ENCODE measurements at places on chromosomes 4 and X. TPM values are rescaled to one million over a fixed set of nuclear protein-coding genes. Genes with fewer than 3 reads are reported as not detected.

DNA sequence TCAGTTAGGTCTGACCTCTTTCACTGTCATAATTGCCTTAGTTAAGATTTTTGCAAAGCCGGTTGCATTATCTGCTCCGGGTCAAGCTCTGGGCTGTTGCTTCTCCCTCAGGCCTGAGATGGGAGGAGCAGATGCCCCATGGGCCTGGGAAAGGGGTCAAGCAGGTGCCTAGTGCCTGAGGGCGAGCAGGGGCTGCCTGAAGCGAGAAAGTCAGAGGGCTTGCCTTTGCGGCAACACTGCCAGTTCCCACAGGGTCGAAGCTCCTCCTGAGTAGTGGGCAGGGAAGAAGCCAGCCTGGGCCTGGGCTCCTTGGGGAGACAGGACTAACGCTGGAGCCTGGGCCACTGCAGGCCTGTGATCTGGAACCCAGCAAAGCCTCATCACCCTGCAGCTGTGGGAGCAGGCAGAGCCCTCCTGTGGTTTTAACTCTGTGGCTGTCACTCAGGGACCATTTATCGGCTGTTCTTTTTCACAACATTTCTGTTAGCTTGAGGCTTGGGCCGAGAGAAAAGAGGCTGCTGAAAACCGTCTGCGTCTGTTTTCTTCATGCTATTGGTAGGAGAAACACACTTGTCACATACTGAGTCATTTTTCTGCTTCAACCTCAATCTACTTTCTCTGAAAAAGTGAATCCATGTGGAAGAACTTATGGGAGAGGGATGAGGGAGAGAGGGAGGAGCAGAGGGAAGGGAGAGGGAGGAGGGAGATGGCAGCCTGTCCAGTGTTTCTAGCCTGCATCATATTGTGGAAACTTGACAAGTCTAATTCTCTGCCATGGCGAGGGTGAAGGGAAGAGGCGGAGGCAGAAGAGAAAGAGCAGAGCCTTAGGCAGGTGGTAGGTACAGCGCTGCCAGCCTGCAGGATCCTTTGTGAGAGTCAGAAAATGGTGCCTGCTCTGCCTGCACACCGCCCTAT lies 68.4 kb downstream of the RHOH start:
- DNase-seq: peak; percentile 67

- DNase-seq: no peak
Measured at GRCh38 chrX:125651426-125651825, 331.8 kb downstream of the TEX13C start.

- DNase-seq: no peak
Measured at GRCh38 chr4:145230726-145231125, 50.3 kb upstream of the OTUD4 start.

DNA sequence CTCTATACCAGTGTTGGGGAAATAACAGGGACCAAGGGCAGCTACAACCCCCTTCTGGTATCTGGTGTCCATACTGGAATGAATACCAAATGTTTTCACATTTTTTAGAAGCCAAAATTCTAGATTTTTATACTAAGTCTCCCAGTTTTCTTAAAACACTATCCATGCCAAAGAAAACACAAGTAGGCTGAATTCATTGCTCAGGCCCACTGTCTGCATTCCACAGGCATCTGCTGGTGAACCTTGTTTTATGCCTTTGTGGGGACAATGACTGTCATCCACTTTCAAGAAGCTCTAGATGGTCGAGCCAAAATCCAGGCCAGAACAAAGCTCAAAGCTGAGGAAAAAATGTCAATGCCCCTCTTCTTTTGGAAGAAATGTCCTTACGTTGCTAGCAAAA lies 213.4 kb upstream of the RASGEF1B start:
- DNase-seq: no peak

DNA sequence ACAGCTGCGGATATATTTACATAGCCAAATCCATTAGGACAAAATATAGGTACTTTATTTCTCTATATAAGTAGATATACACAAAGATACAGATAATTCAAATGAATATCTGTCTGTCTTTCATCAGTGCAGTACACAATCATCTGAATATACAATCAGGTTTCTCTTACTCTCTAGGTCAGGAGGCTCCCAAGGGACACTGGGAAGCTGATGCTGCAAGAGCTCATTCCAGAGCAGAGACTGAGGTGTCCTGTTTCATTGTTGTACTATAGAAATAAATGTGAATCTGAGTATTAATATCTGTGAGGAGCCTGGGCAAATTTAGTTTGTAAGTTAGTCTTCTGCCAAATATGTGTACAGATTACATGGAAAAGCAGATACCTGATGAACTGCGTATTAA lies 4.2 kb downstream of the TLL1 start:
- DNase-seq: no peak

- no peak for DNase-seq
Measured at GRCh38 chr4:32207456-32207855, 1487.3 kb downstream of the PCDH7 start.

- DNase-seq: no peak
Measured at GRCh38 chr4:169925678-169926077, 100.5 kb downstream of the MFAP3L start.

GRCh38 chr4:128471576-128471975 lies 184.0 kb upstream of the PGRMC2 start:
- DNase-seq: no peak

GRCh38 chrX:134171661-134172587 lies 65.1 kb upstream of the CCDC160 start:
- DNase-seq: peak; percentile 64

DNA sequence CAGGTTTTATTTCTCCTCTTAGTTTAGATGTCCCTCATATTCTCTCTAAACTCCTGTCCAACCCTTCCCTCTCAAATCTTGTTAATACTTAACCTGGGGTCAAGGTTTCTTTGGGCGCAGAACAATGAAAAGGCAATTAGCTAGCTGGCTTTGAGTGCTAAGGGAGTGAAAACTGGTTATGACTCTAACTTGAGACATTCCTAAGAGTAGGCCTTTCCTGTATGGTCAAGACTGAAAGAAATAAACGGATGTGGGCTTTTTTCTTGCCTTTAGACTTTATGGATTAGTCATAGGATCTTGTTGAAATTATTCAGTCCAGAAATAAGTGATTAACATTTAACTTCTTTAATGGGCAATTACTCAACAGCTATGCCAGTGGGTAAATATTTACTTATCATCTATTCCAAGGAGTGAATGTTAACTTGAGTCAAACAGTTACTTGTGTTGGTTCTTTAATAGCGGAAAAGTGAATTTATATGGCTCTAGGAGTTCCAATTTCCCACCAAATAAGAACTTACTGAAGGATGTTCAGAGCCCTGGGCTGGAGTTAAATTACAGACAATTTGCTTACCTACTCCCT lies 141.7 kb upstream of the SCML1 start:
- no peak for DNase-seq

GRCh38 chr4:4838051-4838935 lies 21.2 kb upstream of the MSX1 start:
- DNase-seq: no peak

- no peak for DNase-seq
Measured at GRCh38 chrX:55787063-55787462, 69.5 kb downstream of the RRAGB start.

- DNase-seq: no peak
Measured at GRCh38 chr4:140358281-140358680, 15.2 kb upstream of the SCOC start.

DNA sequence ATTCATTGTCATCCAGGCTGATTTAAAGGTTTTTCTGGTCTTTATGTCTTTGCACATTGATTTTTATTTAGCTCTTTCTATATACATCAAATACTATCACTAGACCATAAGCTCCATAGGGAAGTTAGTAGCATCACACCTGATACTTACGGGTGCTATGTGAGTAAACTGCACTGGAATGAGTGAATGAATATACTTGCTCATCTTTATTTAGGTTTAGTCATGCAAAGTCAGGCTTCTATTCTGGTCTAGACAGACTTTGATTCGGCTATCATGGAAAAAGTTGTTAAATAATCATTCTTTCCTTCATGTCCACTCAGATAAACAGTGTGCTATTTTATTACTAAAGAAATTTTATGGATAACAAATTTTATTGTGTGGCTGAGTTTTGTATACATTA lies 457.8 kb upstream of the PCDH7 start:
- no peak for DNase-seq

- DNase-seq: peak; percentile 52
Measured at GRCh38 chrX:153411988-153412574, 809 bp downstream of the ZFP92 start.

DNA sequence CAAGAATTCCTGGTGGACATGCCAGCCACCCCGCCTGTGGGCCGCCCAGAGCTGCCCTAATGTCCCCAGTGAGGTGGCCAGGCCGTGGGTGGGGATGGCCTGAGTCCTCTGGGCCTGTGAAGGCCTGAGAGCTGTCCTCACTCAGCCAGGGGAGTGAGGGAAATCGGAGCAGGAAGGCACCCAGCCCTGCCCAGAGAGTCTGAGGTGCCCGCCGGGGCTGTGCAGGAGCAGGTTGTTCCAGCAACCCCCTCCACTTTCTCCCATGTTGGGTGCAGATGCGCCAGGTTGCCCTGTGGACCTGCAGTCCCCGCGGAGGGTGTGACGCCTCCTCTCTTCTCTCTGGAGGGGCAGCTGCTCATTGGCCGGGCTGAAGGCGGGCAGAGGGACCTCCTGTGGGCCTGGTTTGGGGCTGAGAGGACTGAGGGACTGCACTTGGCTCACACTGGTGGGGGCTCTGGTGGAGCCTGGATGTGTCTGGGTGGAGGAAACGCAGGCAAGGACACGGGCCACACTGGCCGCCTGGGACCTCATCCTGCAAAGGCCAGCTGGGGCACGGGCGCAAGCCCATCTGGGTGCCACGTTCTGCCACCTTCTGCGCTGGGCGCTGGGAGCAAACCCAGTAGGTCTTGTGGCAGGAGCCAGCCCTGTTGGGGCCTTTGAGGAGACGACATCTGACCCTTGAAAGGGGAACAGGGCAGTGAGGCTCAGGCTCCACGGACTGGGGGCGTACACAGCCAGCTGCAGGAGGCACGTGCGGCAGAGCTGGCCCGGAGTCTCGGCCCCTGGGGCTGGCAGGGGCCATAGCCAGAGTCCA lies 14.0 kb downstream of the DOK7 start:
- no peak for DNase-seq

DNA sequence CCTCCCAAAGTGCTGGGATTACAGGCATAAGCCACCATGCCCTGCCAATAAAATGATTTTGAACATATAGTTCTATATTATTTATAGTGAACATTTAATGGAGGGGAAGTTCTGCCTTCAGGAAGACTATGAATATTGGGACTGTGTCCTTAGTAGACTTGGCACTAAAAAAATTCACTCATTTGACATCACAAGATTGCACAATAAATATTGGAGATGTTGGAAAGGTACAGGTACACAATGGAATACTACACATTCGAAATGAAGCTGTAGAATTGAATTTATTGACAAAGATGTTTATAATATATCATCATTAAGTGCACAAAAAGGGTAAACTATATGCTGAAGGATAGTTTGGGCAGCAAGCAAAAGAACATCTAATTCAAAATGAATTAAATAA lies 13.0 kb upstream of the TMPRSS11E start:
- DNase-seq: no peak

DNA sequence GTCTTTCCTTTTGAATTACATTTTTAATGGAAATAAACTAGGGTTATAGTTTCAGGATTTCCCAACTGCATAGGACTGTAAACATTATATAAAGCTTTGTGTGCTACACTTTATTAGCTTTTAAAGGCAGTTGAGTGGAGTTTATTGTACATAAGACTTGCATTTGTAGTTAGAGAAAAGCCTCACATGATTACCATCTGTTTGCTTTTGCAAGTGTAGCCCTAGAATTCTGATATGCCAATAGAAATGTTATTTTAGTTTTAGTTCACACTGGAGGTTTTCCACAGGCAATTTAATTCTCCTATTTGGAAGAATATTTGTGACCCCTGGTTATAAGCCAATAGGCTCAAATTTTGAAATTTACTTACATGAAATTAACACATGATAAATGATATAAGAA lies 41.3 kb upstream of the ANK2 start:
- DNase-seq: no peak

DNA sequence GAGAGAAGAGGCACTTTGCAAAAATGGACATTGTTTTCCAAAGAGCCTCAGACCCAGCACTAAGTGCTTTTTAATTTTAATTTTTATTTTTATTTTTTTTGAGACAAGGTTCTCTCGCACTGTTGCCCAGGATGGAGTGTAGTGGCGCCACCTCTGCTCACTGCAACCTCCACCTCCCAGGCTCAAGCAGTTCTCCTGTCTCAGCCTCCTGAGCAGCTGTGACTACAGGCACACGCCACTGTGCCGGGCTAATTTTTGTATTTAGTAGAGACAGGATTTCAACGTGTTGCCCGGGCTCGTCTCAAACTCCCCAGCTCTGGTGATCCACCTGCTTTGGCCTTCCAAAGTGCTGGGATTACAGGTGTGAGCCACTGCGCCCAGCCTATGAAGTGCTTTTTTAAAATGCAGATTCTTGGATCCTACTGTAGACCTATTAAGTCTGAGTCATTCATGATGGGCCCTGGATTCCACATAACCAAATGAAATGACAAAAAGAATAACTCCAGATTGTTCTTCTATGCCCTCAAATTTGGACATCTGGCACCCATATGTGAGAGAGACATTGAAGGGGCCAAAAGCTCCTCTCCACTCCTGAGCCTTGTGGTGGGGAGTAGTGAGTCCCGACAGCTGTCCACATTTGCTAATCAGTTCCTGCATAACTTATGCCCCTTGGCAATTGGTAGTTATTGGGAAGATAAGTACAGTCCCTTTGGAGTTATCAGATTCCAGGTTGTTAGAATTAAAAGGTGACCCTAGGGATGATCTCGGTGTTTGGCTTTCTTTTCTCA lies 3.6 kb downstream of the NOCT start:
- peak; percentile 83 for DNase-seq

DNA sequence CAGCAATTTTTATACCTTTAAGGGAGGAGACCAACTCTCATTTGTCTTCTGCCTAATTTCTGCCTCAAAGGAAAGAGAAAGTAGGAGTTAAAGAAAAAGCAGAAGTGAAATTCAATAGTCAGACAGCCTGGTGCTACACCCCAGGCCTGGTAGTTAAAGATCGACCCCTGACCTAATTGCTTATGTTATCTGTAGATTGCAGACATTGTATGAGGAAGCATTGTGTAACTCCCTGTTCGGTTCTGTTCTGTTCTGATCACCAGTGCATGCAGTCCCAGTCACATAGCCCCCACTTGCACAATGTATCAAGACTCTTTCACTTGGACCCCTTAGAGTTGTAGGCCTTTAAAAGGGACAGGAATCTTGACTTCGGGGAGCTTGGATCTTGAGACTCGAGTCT lies 335.9 kb upstream of the AR start:
- DNase-seq: no peak

Gene TRIM60
- polyA plus RNA-seq: not detected

Gene POU3F4
- polyA plus RNA-seq: not detected

Gene PHEX
- 0.35 TPM for polyA plus RNA-seq

Gene CTAG1B
- not detected for polyA plus RNA-seq

Gene RS1
- not detected for polyA plus RNA-seq

Gene TRIML2
- polyA plus RNA-seq: not detected

Gene RCHY1
- polyA plus RNA-seq: 13.5 TPM

Gene FAM47E
- polyA plus RNA-seq: 2.5 TPM

Gene FRMD7
- not detected for polyA plus RNA-seq

Gene MAGED4
- 26.6 TPM for polyA plus RNA-seq

Gene ADH1C
- not detected for polyA plus RNA-seq

Gene CT45A10
- not detected for polyA plus RNA-seq

Gene PNMA3
- polyA plus RNA-seq: 0.19 TPM

Gene FGFR3
- 0.62 TPM for polyA plus RNA-seq

Gene IL2
- not detected for polyA plus RNA-seq
